Stimulated activated CD8-positive, alpha-beta memory T cell treated with anti-CD3 and anti-CD28 coated beads, Interleukin-4, amount 100 ng/mL, for 1 hour (primary cell): ENCODE measurements at places on chromosomes 5 and 9.

DNA sequence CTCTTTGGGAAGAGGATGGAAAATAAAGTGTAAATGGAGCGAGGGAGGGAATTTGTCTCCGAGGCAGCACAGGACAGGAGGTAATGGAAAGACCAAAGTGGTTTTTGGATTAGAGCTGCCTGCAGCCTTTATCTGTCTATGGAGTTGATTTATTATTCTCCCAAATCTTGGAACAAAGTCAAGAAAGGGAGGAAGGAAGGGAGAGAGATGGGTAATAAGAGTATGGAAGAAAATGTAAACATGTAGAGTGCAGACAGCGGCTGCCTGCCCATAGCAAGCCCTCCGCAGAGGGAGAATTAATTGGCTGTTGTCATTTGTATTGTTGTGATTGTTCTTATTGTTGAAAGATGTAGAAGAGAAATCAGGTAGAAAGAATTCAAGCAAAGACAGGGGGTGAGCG, 15.7 kb downstream of the KCNIP1 start:
- DNase-seq: no peak

GRCh38 chr9:107942856-107943255, 453.3 kb upstream of the KLF4 start:
- DNase-seq: no peak

GRCh38 chr5:132089363-132089762, 15.8 kb downstream of the CSF2 start:
- DNase-seq: no peak

- DNase-seq: no peak
These were observed 8.0 kb downstream of the SPOCK1 start for GRCh38 chr5:137491121-137491520.

DNA sequence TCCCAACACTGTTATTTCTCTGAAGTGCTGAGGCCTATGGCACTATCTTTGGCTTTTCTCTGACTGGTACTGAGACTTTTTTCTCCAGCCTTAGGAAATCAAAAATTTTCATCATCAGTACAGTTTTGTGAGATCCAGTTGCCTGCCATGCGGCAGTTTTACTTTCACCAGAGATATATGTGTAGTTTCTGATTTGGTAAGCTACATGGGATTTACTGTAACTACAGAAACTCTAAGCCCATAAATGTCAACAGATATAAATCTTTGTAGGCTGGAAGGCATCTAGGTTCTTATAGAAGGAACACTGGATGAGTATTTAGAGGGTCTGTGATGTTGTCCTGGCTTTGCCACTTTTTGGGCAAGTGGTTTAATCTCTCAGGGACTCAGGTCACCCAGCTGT, 69.0 kb downstream of the DOCK2 start:
- no peak for DNase-seq

DNA sequence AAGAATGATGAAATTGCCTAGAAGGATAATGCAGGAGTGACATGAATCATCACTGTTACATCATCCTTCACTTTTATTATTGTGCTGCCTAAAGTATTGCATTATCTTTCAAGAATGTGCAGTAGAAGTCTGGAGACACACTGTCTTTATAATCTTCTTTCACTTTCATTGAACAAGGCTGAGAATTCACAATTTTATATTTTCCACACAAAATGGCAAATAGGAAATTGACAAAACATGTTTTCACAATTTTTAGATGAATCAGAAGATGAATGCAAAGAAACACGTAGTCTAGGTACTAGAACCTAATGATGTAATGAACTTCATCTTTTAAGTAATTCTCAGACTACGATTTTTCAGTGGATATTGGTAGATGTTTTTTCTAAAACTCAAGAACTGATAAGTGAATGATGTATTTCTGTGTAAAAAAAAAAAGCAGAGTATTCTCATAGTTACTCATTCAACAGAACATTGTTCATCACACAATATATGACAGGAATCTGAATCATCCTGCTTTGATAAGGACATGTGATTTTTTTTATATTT, 131.5 kb upstream of the GRHPR start:
- DNase-seq: no peak

DNA sequence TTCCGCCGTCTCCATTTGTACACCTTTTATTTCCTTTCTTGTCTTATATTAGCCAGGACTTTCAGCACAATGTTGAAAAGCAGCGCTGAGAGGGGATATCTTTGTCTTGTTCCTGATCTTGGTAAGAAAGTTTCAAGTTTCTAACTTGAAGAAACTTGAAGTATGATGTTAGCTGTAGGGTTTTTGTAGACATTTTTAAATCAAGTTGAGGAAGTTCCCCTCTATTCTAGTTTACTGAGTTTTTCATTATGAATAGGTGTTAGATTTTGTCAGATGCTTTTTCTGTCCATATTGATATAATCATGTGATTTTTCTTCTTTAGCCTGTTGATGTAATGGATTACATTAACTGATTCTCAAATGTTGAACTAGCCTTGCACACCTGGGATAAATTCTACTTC, 425.7 kb downstream of the PIK3R1 start:
- no peak for DNase-seq

GRCh38 chr5:62707563-62707962, 128.9 kb downstream of the LRRC70 start:
- no peak for DNase-seq
